Activated T-cell treated with anti-CD3 and anti-CD28 coated beads for 48 hours (primary cell): ENCODE measurements at places on chromosomes 5 and 9.

DNA sequence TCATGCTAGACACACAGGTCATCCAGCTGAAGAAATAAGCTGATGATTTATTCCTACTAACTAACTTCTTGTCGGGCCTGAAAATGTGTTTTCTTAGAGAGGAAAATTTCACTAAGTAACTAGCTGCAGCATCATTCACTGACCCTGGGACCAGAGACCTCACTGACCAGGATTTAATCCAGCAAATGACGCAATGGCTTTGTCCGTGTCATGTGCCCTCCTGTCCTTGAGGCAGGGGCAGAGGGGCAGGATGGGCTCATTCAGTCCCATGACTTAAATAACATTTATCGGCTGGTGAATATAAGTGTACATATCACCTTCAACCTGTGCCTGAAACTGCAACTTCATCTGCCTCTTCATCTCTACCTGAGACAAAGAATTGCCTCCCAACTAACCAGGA lies 154.8 kb downstream of the SEMA5A start:
- DNase-seq = no peak

GRCh38 chr5:2749514-2750025 lies 1.9 kb downstream of the IRX2 start:
- DNase-seq = no peak

DNA sequence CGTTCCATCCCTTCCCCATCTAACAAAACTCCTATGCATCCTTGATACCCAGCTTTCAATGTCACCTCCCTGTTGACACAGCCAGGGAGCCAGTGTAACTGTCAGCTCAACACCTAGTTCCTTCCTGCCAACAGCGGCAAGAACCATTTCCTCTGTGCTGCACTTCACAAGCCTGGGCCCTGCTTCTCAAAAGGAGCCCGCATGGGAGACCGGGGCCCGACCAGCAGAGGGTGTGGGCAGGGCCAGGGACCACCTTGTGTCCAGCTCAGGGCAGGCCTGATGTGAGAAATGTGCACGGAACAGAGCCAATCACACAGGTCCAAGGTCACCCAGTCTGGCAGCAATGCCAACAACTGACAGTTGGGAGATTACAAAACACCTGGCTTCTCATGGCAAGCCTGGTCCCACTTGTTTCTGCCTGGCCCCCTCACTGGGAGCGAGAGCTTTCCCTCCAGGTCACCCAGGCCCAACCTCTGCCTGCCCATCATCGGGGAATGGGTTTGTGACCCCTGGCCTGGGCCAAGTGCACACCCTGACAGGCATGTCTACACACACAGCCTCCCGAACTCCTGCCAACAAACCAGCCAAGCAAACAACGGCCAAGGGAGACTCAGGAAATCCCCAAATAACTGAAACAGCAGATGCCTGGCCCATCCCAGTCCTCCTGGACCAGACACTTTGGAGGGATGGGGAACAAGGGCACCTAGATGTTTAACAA lies 3.1 kb downstream of the RNF44 start:
- DNase-seq = no peak

GRCh38 chr9:106771608-106772007 lies 91.4 kb upstream of the ZNF462 start:
- no peak for DNase-seq

DNA sequence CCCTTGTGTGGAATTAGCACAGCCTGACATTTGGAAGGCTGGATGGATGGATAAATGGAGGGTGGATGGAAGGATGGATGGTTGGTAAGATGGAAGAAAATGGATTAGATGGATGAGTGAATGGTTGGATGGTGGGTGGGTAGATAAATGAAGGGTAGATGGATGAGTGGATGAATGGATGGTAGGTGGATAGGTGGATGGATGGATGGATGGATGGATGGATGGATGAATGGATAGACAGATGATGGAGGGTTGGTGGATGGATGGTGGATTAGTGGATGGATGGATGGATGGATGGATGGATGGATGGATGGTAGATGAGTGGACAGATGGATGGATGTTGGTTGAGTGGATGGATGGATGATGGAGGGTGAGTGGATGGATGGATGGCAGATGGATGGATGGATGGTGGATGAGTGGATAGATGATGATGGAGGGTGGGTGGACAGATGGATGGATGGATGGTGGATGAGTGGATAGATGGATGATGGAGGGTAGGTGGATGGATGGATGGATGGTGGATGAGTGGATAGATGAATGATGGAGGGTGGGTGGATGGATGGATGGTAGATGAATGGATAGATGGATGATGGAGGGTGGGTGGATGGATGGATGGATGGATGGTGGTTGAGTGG lies 175.6 kb upstream of the PPP1R26 start:
- DNase-seq = no peak

DNA sequence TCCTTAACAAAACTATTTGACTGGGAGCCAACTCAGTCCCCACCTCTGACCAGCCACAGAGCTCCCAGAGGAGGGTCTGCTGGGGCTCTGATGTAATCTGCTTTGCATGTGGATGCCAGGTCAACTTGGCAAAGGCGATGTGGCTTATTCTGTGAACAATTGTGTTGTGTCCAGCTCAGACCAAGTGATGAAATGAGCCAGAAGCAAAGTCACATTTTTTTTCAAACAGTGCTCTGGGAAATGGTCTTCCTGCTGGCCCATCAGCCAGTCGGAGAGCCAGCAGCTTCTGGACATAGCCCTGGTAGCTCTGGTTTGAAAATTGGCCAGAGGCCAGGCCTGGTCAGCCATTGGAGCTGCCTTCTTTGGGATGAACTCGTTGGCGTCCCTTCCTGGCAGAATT lies 86.5 kb downstream of the ANGPTL2 start:
- no peak for DNase-seq

DNA sequence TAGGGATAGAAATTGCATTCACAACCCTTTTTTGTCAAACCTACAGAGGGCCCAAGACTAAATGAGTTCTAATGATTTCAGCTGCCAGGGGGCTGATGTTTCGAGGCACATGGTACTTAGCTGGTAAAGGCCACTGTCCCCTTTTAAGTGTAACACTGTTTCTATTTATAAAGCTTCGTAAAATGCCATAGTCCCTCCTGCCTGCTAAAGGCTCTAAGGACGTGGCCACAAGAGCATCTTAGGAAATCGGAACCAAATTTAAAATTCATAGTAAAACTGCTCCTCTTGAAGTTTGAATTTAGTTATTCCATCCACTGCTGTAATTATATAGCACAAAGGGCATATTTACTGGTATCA lies 170.3 kb upstream of the WWC1 start:
- no peak for DNase-seq

DNA sequence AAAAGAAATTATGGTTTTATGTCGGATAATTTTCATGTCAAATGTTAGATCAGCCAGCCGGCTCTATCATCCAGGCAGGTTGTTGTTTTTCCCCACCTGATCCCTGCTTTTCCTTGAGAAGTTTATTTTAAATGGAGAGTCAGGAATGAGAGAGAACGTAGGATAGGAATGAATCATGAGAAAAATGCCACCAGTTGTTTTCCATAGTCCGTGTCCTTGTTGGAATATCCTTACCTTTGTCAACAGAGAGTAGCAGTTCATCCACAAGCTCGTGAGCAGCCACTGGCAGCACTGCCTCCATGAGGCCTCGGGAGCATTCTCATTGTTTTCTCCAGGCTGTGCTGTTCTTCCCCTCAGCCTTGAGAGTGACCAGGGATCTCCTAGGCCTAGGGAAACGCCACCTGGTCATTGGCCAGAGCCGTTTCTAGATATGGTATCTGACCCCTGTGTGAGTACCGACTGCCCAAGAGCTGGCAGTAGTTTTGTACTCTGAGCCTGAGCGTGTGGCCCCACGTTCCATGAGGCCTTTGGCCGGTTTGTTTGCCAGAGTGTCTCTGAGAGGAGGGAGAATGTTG lies 293.3 kb downstream of the FANCC start:
- no peak for DNase-seq

- DNase-seq = no peak
These were observed 18.9 kb upstream of the S1PR3 start for GRCh38 chr9:88972401-88972800.

- DNase-seq = no peak
These were observed 286.4 kb downstream of the FANCC start for GRCh38 chr9:95030920-95031642.

DNA sequence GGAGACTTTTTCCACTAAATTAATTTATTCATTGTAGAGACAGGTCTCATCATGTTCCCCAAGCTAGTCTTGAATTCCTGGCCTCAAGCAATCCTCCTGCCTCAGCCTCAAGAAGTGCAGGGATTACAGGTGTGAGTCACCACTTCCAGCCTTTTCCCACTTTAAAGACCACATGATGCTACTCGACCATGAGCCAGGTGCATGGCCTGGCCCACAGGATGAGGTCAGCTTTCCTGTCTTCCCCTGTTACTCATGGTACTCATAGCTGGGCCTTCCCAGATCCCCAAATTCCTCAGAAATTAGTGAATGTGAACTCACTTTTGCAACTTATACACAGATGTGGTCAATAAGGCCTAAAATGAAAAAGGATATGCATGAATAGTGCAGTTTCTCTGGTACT lies 395.9 kb downstream of the SEMA5A start:
- DNase-seq = no peak

DNA sequence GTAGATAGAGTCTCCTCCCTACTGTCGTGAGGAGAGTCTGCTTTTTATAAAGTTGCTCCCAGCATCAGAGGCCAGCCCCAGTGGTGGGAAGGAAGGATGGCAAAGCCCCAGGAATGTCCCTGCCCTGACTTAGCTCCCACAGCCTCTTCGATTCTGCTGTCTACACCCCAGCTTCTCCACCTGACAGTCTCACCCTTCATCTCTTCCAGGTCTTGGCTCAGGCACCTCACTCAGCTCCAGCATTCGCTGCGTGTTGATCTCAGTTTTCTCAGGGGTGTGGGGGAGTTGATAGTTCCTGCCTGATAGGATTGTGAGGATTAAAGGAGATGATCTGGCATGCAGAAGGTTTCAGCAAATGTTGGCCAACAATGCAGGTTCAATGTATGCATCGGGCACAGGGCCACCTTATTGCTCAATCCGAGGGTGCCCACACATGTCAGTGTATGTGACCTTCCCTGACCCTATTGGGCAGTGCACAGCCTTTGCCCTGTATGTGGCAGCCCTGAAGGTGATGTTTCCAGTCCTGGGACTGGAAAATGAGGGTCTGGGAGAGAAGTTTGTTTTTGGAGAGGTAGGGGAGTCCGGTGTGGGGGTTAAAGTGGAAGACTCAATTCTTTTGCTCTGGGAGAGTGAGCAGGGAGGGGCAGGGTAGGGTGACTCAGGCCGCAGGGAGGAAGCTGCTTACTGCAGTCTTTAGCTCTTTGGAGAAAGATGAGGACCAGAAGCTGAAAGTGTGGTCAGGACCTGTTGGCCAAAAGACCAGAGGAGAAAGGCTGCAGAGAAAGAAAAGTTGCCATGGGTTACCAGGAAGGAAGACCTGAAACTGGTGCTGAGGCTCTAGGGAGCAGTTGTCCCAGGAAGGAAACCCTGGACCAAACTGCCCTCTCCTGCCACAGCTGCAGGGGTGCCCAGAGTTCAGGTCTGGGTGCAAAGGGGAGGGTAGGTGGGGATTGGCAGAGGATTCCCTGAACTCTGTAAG lies 153.2 kb downstream of the MACROH2A1 start:
- DNase-seq = no peak
